ENCODE measurements at places on chromosomes 6 and 20.
A peak's percentile ranks its signal among the peaks of the same experiment; 100 is the strongest.

DNA sequence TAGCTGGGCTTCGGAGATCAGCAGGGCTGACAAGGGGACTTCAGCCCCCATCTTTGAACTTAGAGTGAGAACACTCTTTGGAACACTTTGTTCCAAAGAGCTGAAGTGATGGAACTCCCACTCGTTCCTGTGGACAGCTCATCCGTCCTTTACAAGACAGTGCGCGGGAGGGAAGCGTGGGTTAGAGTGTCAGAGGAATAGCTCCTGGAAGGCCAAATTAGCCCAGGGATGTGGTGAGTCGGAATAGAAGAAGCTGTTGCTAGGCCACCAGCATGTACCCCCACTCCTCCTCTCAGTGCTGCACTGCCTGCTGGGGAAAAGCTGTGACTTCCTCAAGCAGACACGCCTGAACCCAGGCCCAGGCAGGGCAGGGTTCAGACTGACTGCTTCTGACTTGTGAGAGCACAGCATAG, 1.7 kb downstream of the SDCBP2 start:
- DNase-seq = no peak

- DNase-seq = no peak
Measured at GRCh38 chr20:38138086-38138778, 26.8 kb downstream of the TGM2 start.

DNA sequence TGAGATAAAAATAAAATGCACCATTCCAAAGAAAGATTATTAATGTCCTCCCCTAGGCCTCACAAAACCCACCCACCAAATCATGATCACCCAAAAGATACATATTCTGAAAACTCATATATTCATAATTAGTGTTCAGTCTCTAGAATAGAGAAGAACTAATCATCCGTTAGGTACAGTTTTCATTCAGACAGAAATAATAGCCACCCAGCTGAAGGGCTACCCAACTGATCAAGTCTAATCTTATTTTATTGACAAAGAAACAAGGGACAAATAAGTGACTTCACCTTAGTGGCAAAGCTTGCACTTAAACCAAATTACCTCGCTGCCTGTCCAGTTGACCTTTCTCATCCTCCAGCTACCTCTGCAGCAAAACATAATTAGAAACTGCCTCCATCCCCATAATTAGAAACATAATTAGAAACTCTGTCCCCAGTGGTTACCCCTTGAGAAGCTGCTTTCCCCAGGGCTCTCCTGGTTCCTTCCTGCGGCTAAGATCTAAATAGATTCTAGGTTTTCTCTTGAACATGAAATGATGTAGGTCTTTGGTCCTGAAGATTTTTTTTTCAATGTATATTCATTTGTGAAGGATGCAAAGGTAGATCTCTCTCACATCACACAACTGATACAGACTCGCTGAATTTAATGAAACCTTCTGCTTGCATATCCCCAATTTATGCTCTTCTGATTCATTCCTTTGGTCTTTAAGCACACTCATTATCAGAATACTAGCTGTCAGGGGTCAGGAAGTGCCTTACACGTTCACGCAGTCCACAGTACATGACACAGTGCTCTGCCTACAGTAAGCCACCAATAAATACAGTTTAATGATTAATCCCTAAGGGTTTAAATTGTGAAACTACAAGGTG, 46.3 kb downstream of the HBS1L start:
- no peak for DNase-seq

GRCh38 chr20:53789989-53790675, 196.5 kb upstream of the ZNF217 start:
- no peak for DNase-seq

- DNase-seq = no peak
Measured at GRCh38 chr6:9437836-9438235, 977.0 kb downstream of the TFAP2A start.

DNA sequence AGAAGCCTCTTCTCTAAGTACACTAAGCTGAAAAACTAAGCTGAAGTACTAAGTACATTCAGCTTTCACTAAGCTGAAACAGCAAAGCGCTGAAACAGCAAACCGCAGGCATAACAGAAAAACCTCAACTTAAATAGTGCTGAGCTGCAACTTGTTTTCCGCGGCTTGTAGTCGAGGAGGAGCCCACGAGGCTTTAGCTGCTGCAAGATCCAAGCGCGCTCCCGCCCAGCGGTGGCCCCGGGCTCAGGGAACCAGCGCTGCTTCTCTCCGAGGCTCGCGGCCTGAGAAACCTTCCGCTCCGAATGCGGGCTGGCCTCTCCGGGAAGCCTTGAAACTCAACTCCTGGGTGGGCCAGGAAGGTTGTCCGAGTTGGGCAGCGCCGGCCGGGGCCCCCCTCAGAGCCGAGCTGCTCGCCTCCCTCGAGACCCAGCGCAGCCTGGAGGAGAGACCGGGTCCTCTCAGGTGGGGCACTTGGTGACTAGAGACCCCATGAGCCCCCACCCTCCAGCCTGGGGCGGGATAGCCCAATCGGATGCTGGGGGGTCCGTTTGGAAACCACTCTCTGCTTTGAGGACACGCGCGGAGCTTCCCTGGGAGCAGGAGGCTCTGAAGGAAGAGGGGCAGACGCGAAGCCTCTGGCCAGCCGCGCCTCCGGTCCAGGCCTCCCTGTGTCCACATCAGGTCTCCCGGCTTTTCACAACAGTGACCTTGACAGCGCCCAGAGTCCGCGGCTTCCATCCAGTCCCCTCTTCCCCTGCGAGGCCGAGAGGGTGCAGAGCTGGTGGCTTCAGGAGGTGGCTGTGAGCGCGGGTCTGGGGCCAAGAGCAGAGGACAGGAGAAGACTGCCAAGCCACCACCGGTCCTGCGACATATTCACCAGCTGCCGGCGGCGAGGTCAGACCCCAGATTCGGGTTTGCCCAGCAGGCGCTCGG, 38.1 kb upstream of the HLA-E start:
- DNase-seq = peak; percentile 31

- DNase-seq = no peak
Measured at GRCh38 chr6:72649032-72649984, 27.4 kb downstream of the KCNQ5 start.

GRCh38 chr6:146770965-146771735, 172.4 kb downstream of the ADGB start:
- peak; percentile 3 for DNase-seq

DNA sequence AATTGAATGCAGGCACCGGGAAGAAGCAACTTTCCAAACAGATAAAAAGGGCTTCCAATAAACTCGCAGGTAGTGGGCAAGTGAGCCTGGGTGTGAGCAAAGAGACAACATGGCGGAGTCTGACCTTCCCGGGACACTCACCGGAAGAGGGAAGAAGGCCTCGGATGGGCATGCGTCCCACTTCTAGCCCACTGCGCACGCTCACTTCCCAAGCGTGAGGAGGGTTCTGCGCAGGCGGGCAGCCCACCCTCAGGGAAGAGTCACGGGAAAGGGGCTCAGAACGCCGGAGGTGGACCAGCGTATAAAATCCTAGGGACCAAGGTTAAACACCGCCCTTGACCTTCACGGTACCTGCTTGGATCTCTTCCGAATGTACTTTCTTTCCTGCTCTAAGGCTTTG, 95.5 kb upstream of the AFDN start:
- no peak for DNase-seq

DNA sequence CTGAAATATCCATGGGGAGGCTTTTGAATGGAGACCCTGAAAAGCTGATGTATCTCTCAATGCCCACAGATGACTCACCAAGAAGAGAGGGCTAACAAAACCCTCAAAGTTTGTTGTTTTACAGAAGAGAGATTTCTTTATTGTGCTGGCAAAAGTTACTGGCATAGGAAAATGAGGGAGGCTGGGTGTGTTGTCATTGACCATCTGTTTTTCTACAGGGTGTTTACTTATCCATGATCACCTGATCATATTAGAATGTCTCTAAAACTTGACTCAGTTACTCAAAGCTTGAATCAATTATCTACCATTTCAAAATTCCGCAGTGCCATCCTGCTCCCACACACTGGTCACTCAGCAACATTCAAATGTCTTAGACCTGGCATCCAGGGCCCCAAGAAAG, 9.8 kb downstream of the NCOA6 start:
- no peak for DNase-seq

DNA sequence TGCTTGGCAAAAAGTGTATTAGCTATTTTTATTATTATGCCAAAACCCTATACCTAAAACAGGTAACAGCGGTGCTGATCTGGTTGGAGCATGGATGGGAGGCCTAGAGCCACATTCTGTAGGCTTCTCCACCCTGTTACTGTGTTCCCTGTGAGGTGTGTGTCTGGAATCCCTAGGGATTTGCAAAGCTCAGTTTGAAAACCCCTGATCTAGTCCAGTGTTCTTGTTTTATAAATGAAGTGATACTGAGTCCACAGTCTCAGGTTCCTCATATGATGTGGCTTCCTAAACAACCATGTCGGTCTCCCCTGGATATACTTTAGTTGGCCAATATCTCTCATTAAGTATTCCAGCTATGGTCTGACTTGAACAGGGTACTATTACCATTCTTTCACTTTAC, 16.3 kb downstream of the ACSS2 start:
- DNase-seq = no peak

GRCh38 chr20:59024111-59024530, 4.9 kb downstream of the TUBB1 start:
- no peak for DNase-seq

GRCh38 chr6:40552941-40553340, 34.2 kb downstream of the LRFN2 start:
- no peak for DNase-seq
